MCF 10A (cell line): ENCODE measurements at places on chromosomes 16 and 17. TPM values are rescaled to one million over a fixed set of nuclear protein-coding genes. Genes with fewer than 3 reads are reported as not detected.

The SGF29 gene
- total RNA-seq, result 13.9 and 23.5 TPM in 2 replicates

GRCh38 chr17:11279776-11280344 is 38.8 kb downstream of the SHISA6 start:
- no peak overlapping the region for H3K27ac ChIP-seq
- no peaks in the 10 kb centered on the region for H3K36me3 ChIP-seq
- H3K27me3 ChIP-seq, result no peaks in the 10 kb centered on the region
- H3K4me3 ChIP-seq, result no peak overlapping the region
- no peaks in the 10 kb centered on the region for H3K4me1 ChIP-seq
- no peak for DNase-seq

GRCh38 chr17:9241371-9241712 is 220.0 kb downstream of the NTN1 start:
- no peak for DNase-seq
- no peaks in the 10 kb centered on the region for H3K36me3 ChIP-seq
- no peak overlapping the region for H3K4me3 ChIP-seq

- no peak for DNase-seq
- H3K27ac ChIP-seq, result no peak overlapping the region
- H3K4me3 ChIP-seq, result no peak overlapping the region
- H3K4me1 ChIP-seq, result peaks cover 13% of the 10 kb centered on the region
- H3K36me3 ChIP-seq, result peaks cover 37% of the 10 kb centered on the region
These were observed 19.4 kb upstream of the TRIM25 start for GRCh38 chr17:56933151-56933745.

DNA sequence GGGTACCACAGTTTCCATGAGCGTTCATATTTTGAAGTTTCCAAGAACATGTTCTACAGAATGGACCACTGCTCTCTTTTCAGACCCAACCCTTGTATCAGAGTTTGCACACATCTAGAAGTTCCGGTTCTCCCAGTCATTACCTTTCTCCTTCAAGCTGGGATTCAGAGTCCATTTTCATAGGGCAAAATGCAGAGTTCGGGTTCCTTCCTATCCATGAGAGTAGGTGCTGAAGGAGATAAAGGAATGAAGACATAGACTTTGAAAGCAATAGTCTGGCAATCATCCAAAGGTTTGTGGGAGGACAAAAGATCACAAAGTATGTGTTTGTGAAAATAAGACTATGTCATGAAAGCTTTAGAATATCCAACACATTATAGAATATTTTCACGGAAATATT is 699.6 kb downstream of the MAF start:
- H3K27me3 ChIP-seq, result no peaks in the 10 kb centered on the region
- peaks cover 6% of the 10 kb centered on the region for H3K36me3 ChIP-seq
- peak overlapping the region; percentile 20 for H3K27ac ChIP-seq
- no peak for DNase-seq
- H3K4me1 ChIP-seq, result no peaks in the 10 kb centered on the region
- H3K4me3 ChIP-seq, result no peak overlapping the region

- H3K4me1 ChIP-seq, result peaks cover 3% of the 10 kb centered on the region
- H3K4me3 ChIP-seq, result no peak overlapping the region
- DNase-seq, result peak; percentile 60
- H3K27me3 ChIP-seq, result no peaks in the 10 kb centered on the region
- no peak overlapping the region for H3K27ac ChIP-seq
These were observed 19.6 kb upstream of the CEP20 start for GRCh38 chr16:15907863-15908478.

DNA sequence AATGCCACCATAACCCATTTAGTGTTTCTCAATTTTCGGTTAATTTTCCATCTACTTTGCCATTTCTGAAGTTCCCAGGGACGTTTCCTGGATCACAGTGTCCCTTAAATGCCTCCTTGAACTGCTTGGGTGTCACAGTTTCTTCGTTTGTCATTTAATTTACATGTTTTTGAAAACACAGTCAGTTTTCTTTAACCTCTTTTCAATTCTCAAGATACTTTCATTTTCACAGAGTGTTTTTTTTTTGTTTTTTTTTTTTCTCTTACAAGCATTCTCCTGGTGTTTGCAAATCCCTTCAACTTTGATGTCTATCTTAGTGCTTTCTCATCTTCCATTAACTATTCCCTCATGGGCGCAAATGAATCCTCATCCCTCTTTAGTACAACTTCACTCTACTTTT is 283.7 kb downstream of the GRIN2A start:
- H3K36me3 ChIP-seq, result no peaks in the 10 kb centered on the region
- H3K27ac ChIP-seq, result no peak overlapping the region
- no peak overlapping the region for H3K4me3 ChIP-seq

- H3K27me3 ChIP-seq, result no peaks in the 10 kb centered on the region
- peak overlapping the region; percentile 80 for H3K4me3 ChIP-seq
- H3K27ac ChIP-seq, result no peak overlapping the region
- H3K4me1 ChIP-seq, result no peaks in the 10 kb centered on the region
- H3K36me3 ChIP-seq, result peaks cover 5% of the 10 kb centered on the region
These were observed 721 bp downstream of the TBCD start for GRCh38 chr17:82752371-82753200.

GRCh38 chr16:76278980-76279379 is 1.8 kb downstream of the CNTNAP4 start:
- H3K36me3 ChIP-seq, result no peaks in the 10 kb centered on the region
- no peak overlapping the region for H3K27ac ChIP-seq
- DNase-seq, result peak; percentile 53
- H3K4me3 ChIP-seq, result no peak overlapping the region
- peaks cover 15% of the 10 kb centered on the region for H3K27me3 ChIP-seq
